T-helper 17 cell (primary cell): ENCODE measurements at places on chromosomes 4 and X. TPM values are rescaled to one million over a fixed set of nuclear protein-coding genes. Genes with fewer than 3 reads are reported as not detected.

GRCh38 chr4:163330916-163331628, 1.3 kb downstream of the NPY1R start:
- H3K4me3 ChIP-seq = peak overlapping the region; percentile 3
- no peak for DNase-seq
- H3K36me3 ChIP-seq = peaks cover 5% of the 10 kb centered on the region
- H3K27ac ChIP-seq = no peak overlapping the region

DNA sequence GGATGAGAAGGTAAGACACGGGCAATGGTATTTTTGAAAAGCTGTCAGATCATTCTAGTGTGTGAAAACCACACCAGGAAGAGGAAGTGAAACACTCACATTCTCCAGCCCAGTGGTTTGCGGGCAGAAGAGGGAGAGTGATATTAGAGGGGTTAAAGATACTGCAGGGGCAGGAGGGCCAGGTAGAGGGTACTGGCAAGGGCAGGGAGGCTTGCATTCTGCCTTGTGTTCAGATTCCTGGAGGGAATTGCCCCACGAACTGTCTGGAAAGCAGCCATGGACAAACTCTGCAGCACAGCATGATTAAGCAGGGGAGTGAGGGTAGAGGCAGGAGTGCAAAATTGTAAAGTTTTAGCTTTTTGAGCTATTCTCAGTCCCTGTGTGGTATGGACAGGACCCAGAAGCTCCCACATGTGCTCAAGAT, 30.9 kb downstream of the NIPAL1 start:
- H3K27ac ChIP-seq = peak overlapping the region; percentile 47
- H3K4me3 ChIP-seq = peak overlapping the region; percentile 90
- H3K27me3 ChIP-seq = peaks cover 38% of the 10 kb centered on the region
- peaks cover 40% of the 10 kb centered on the region for H3K4me1 ChIP-seq
- no peak for DNase-seq
- no peaks in the 10 kb centered on the region for H3K36me3 ChIP-seq

DNA sequence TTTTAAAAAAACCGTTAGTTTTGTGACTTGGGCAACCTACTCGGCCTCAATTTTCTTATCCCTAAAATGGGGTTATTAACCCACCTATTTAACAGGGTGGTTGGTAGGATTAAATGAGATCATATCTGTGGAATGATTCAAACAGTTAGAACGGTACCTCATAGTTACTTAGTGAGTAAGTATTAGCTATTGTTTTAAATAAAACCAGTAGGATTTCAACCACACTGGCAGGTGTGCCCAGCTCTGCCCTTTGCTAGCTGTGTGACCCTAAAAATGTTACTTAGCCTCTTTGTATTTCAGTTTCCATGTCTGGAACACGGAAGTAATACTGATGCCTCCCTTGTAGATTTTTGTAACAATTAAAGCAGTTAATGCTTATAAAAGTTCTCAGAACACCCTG, 225.8 kb upstream of the SPRY1 start:
- H3K36me3 ChIP-seq = no peaks in the 10 kb centered on the region
- H3K4me3 ChIP-seq = no peak overlapping the region
- H3K27me3 ChIP-seq = no peaks in the 10 kb centered on the region
- H3K4me1 ChIP-seq = no peaks in the 10 kb centered on the region
- H3K27ac ChIP-seq = no peak overlapping the region

DNA sequence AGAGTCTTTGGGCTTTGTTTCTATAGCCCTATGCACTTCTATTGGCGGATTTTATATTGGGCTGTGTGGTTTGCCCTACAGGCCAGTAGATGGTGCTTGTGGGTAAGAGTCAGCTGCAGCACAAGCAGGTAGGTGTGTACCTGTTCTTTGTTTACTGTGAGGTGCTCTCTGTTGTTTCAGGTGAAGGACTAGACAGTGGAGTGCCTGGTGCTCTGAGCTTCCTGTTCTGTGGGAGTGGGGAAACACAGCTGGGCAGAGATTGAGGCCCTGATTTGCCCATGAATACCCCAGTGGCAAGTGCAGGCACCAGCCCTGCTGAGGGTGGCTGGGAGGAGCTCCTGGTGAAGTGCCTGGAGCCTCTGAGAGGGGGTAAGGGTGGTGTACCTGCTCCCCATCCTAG, 26.3 kb upstream of the UCP1 start:
- H3K4me1 ChIP-seq = peaks cover 4% of the 10 kb centered on the region
- H3K27me3 ChIP-seq = peaks cover 34% of the 10 kb centered on the region
- no peaks in the 10 kb centered on the region for H3K36me3 ChIP-seq
- no peak overlapping the region for H3K27ac ChIP-seq
- peak overlapping the region; percentile 31 for H3K4me3 ChIP-seq
- no peak for DNase-seq

DNA sequence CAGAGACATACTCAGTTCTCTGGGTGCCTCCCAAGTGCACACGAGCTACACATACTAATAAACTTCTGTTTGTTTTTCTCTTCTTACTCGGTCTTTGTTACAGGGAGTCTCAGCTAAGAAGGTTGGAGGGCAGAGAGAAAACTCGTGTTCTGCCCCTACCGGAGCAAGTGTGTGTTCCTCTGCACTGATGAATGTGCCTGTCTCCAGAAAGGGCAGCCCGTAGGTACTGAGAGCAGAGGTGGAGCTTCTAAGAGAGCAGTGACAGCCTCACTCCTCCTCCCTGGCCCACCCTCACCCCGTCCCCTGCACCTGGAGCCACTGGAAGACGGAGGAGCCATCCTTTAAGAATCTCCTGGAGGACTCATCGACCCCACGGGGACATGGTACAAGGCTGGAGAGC, 67.6 kb downstream of the MTNR1A start:
- H3K27ac ChIP-seq = no peak overlapping the region
- no peak overlapping the region for H3K4me3 ChIP-seq
- no peak for DNase-seq

GRCh38 chr4:165828928-165829327, 44.1 kb upstream of the TLL1 start:
- no peak for DNase-seq
- no peak overlapping the region for H3K4me3 ChIP-seq
- no peaks in the 10 kb centered on the region for H3K4me1 ChIP-seq
- H3K27ac ChIP-seq = no peak overlapping the region

- no peak overlapping the region for H3K4me3 ChIP-seq
- H3K27ac ChIP-seq = no peak overlapping the region
- H3K4me1 ChIP-seq = no peaks in the 10 kb centered on the region
Observed at GRCh38 chr4:59217910-59218631, 1982.1 kb upstream of the ADGRL3 start.

GRCh38 chrX:18951032-18951431, 32.9 kb downstream of the PHKA2 start:
- no peak overlapping the region for H3K4me3 ChIP-seq
- no peak overlapping the region for H3K27ac ChIP-seq
- no peak for DNase-seq
- H3K36me3 ChIP-seq = peaks cover 4% of the 10 kb centered on the region

DNA sequence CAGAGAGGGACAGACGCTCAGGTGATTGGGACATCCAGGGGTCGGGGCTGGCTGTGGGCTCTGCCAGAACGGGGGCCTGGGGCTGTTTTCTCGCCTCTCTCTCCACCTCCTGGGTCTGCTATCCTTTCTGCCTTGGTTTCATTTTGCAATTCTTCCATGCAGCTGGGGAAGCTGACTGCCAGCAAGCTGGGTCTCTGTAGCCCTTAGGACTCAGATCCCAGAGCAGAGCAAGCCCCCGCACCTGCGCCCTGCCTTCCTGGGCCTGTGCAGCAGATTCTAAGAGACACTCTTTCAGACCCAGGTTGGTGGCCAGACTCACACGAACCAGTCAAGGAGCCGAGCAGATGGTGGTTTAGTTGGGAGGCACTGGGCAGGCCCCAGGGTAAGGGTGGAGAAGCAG, 59.1 kb upstream of the GRPEL1 start:
- H3K4me1 ChIP-seq = no peaks in the 10 kb centered on the region
- peaks cover 10% of the 10 kb centered on the region for H3K27me3 ChIP-seq
- DNase-seq = no peak

DNA sequence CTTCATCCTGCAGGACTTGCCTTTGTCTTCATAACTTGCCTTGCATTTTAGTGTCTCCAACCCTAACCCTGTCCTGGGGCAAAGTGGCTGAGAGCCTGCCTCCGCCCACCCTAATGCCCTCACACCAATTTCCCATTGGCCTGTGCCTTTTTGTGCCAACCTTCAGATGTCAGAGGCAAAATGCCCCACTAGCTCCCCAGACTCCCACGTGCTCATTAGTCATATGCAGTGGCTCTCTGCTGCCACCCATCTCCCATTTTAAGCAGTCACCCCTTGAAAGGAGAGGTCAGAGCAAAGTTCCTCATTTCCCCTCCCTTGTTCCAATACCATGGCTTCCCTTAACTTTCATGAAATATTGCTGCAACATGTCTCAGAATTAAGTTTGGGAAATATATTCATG, 74.8 kb upstream of the PASD1 start:
- H3K4me1 ChIP-seq = no peaks in the 10 kb centered on the region
- H3K36me3 ChIP-seq = no peaks in the 10 kb centered on the region
- no peaks in the 10 kb centered on the region for H3K27me3 ChIP-seq
- H3K4me3 ChIP-seq = no peak overlapping the region
- H3K27ac ChIP-seq = no peak overlapping the region

- peaks cover 14% of the 10 kb centered on the region for H3K27me3 ChIP-seq
- DNase-seq = no peak
- no peak overlapping the region for H3K4me3 ChIP-seq
Observed at GRCh38 chr4:168795346-168795745, 214.7 kb downstream of the CBR4 start.

DNA sequence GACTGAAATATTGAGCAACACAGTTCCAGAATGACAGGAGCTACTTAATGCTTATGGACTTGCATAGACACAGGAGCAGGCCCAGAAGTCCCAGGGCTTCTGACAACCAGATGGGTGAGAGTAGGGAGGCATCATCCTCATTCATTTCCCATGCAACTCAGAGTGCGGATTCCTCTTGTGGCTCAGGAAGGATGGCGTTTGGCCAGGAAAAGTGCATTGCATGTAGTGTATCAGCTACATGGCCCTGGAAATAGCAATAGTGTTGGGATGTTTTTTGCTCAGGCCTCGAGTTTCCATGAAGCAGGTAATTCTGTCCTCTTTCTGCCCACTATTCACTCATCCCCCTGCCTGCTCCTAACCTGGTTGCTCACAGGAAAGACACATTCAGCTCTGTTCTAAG, 136.6 kb downstream of the PDGFRA start:
- no peak overlapping the region for H3K4me3 ChIP-seq
- DNase-seq = no peak
- H3K36me3 ChIP-seq = no peaks in the 10 kb centered on the region
- no peak overlapping the region for H3K27ac ChIP-seq
- no peaks in the 10 kb centered on the region for H3K27me3 ChIP-seq
- H3K4me1 ChIP-seq = no peaks in the 10 kb centered on the region

DNA sequence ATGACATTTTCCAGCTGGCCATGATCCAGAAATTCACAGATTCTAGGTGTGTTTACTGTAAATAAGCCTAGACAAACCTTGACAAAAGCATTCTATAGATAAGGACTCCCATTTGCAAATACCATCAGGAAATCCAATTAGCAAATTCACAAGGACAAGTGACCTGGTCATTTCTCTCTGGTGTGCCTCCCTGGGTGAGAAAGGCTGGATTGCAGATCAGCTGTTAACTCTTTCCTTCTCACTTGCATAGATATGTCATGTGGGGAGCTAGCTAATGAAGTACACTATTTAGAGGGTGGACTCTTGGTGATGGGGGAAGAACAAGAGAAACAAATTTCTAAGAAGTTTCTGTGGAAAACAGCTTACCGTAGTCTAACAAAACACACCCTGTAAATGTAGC, 58.9 kb downstream of the MOSPD2 start:
- H3K4me1 ChIP-seq = no peaks in the 10 kb centered on the region
- H3K27me3 ChIP-seq = no peaks in the 10 kb centered on the region
- H3K4me3 ChIP-seq = no peak overlapping the region
- DNase-seq = no peak
- H3K27ac ChIP-seq = no peak overlapping the region
- no peaks in the 10 kb centered on the region for H3K36me3 ChIP-seq

DNA sequence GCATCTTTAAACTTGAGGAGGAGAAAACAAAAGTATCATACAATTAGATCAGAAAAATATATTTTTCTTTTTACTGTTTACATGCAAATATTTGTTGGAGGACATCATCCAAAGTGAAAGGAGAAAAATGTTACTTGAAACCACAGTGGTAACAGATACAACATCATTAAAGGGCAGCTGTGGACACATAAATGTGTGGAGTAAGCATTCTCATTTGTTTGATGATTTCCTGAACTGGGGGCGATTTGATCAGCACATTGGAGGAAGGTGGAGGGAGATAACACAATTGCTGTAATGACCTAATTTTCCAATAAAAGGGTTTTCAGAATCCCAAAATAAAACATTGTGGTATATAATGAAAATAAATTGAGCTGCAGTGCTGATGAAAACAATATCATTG, 314.5 kb upstream of the HS3ST1 start:
- DNase-seq = no peak
- H3K36me3 ChIP-seq = peaks cover under 1% of the 10 kb centered on the region
- no peak overlapping the region for H3K4me3 ChIP-seq
- H3K27me3 ChIP-seq = peaks cover 12% of the 10 kb centered on the region
- H3K27ac ChIP-seq = no peak overlapping the region

- peaks cover 3% of the 10 kb centered on the region for H3K36me3 ChIP-seq
- no peaks in the 10 kb centered on the region for H3K4me1 ChIP-seq
- no peak within 1 kb of the TSS for H3K27ac ChIP-seq
- H3K27me3 ChIP-seq = peaks cover 8% of the 10 kb centered on the region
Observed at GRCh38 chrX:143635915-143636314, at the start of gene SLITRK4. SLITRK4 (minus strand) TSS chrX:143636101; CDS start chrX:143631108, 4,993 bp downstream.

DNA sequence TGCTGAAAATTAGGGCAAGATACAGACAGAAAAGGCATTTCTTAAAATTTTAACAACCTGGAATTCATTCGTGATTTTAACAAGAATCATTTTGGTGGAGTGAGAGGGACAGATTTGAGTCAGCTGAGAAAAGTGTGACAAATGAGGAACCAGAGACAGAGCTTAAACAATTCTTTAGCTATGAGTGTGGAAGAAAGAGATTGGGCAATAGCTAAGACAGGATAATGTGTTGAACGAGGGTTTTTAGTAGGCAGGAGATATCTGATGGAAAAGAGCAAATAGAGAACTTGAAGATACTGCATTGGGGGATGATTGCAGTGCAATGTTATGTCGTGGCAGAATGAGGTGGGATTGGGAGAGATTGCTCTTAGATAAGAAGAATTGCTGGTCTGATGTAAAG, 164.2 kb upstream of the SPRY1 start:
- H3K4me1 ChIP-seq = no peaks in the 10 kb centered on the region
- no peaks in the 10 kb centered on the region for H3K27me3 ChIP-seq
- H3K4me3 ChIP-seq = no peak overlapping the region
- H3K36me3 ChIP-seq = peaks cover 7% of the 10 kb centered on the region

- H3K27ac ChIP-seq = peak overlapping the region; percentile 98
- H3K27me3 ChIP-seq = no peaks in the 10 kb centered on the region
- H3K4me1 ChIP-seq = peaks cover 21% of the 10 kb centered on the region
- H3K36me3 ChIP-seq = peaks cover 2% of the 10 kb centered on the region
- peak overlapping the region; percentile 98 for H3K4me3 ChIP-seq
Observed at GRCh38 chrX:109732017-109732801, 848 bp downstream of the ACSL4 start.

The MRPL1 gene
- total RNA-seq = 19.0 TPM

The C4orf50 gene
- total RNA-seq = 2.3 TPM

The CCNA2 gene
- total RNA-seq = 0.25 TPM

The GLA gene
- 36.0 TPM for total RNA-seq

The MAGEA2B gene
- not detected for total RNA-seq

The RS1 gene
- not detected for total RNA-seq

The RTL3 gene
- not detected for total RNA-seq
